HCEC 1CT (cell line): ENCODE measurements at places on chromosomes 2 and 18.

DNA sequence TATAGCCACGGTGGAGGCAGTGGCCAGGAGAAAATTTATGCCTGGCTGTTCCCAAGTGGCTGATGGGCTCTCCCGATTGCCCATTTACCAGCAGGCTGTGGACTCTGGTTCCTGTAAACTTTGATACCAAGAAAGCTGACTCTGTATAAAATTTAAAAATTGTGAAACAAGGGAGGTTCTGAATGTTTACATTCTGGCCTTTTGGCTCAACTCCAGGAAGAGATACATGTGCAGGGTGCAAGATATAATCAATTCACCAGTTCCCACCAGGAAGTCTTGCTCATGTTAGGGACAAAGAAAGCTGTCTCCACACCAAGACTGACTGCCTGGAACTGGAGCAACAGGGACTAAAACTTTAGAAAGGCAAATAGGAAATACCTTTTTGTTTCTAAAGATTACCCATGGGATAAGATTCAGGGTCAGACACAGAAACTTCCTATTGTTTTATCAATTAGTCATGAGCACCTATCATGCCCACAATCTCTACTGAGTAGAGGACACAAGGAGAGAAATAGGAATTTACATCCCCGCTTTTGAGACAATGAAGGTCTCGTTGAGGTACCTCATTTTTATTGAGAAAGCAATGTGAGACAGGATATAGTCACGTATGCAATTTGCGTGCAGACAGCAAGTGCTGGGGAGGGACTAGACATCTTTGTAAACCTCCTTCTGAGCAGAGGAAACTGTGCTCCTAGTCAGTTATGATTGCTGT lies 123.5 kb downstream of the LIPG start:
- DNase-seq = no peak

GRCh38 chr2:205138735-205139134 lies 543.6 kb upstream of the NRP2 start:
- no peak for DNase-seq

DNA sequence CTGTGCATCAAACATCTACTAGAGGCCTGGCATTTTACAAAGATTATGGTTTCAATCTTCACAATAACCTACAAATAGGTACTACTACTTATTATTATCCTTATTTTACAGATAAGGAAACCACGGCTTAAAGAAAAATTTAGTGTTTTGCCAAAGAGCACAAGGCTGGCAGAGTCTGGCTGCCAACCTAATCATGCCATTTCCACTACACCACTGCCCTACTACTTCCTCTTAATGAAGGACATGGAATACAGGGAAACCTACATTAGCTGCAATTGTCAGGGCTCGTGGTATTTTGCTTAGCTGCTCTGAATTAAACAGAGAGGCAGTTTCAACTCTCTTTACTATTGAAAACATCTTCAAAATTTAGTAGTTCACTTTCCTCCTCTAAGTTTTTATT lies 5.9 kb downstream of the MBOAT2 start:
- no peak for DNase-seq

- DNase-seq = no peak
Observed at GRCh38 chr2:61995515-61995914, 90.0 kb downstream of the COMMD1 start.

- no peak for DNase-seq
Observed at GRCh38 chr2:27313882-27314645, 5.8 kb upstream of the UCN start.

DNA sequence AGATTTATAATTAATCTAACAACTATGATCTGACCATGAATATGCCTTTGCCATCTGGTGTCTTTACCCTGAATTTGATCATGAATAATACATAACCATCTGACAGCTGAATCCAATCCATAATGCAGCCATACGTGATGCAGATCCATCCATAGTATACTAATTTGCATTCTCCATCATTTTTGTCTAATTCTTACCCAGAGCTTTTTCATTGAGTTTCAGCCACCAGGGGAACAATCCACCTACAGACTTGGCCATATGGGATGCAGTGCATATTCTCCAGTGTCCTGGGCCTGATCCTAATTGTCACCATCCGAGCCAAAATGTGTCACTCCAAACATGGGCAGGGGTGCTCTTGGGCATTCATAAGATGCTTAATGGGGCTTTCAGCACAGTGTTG lies 227.2 kb upstream of the CRIM1 start:
- DNase-seq = no peak

- no peak for DNase-seq
Observed at GRCh38 chr2:121336528-121337294, 51.7 kb upstream of the TFCP2L1 start.

DNA sequence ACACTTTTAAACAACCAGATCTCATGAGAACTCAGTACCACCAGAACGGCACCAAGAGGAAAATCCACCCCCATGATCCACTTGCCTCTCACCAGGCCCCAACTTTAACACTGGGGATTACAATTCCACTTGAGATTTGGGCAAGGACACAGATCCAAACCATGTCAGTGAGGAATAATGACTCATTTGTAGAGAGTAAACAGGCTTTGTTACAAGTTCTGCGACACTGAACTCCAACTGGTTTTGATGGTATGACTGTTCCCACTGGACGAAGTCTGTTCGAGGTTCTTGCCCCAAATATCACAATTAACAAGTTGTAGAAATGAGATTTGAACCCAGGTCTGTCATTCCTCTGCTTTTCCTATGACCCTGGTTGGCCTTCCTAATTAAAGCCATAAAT lies 718.1 kb upstream of the ID2 start:
- DNase-seq = no peak
